Transverse colon (tissue), 4 donors: ENCODE measurements at places on chromosomes 5 and 9.

- no peak for DNase-seq
Observed at GRCh38 chr5:78008356-78008967, 232.3 kb upstream of the TBCA start.

DNA sequence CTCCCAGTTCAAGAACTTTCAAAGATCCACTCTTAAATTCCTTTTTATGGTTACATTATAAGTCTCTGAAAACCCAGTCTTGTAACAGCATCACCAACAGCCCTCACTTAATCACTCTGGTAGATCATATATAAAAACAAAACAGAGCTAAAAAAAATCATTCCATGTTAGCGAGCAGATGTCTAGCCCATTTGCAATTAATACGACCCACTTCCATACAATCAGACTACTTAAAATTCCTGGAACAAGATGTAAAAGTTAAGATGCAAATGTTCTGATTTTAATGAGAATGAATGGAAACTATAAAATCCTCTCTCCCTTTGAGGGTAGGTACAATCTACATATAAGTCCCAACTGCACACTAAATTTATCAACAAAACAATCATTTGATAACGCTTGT, 167.0 kb downstream of the MED27 start:
- no peak for DNase-seq

- peak; percentile 52 for DNase-seq
Observed at GRCh38 chr5:135553688-135554462, 18.1 kb upstream of the NEUROG1 start.

DNA sequence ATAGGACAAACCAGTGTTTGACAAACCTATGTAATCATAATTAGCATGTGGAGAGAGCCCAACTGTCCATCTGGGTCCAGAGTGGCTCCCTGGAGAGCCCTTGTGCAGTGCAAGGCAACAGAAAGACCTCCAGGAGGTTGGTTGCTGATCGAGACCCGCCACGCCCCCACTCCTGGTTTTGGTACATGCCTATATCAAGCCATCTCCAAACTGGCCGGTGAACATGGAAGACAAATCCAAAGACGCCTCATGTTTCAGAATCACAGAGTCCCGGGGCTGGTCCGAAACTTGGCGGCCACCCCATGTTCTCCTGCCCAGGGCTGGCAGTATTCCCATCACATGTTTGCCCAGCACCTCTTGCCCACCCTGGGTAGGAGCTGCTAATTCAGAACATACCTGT, 140.2 kb downstream of the PAX5 start:
- DNase-seq: no peak

DNA sequence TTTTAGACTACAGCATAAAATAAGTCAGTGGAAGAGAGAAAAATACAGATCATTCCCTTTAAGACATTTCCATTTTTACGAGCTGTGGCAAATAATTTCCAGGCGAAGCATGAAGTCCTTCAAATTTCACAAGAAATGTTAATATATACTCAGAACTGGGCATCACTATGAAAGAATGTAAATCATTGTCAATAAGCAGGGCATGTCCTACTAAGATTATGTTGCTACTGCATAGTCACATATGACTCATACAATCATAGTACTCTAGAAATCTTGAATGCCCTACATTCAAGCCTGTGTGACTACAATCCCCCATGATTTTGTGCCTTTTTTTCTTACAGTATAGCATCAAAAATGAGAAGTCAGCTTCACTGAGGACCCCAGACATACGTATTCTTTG, 485.2 kb upstream of the FTMT start:
- DNase-seq: no peak

DNA sequence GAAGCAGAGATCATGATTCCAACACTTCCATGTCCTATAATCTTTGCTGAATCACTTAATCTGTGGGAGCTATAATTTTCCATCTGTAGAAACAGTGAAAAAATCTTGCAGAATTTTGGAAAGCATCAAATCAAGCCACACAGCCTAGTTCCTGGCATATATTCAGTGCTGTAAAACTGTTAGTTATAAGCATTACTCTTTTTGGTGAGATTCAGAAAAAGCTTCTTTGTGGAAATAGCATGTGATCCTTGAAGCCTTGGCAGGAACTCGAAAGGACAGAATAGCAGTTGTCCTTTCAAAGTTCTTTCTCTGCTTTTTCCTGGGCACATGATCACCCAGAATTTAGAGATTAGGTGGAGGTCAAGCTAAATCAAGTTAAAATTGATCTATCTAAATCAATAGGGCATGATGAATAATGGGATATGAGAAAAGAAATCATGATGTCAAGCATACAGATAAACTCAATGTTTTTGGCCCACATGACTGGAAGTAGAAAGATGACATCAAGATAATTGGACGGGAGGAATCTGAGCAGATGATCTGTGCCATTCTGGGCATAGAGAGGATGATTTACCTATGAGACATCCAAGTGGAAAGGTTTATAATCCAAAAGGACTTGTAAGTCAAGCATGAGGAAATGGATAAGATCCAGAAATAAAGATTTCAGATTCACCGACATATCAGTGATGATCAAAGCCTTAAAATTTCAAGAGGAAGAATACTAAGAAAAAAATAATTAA, 73.1 kb downstream of the TMEM232 start:
- DNase-seq: no peak

DNA sequence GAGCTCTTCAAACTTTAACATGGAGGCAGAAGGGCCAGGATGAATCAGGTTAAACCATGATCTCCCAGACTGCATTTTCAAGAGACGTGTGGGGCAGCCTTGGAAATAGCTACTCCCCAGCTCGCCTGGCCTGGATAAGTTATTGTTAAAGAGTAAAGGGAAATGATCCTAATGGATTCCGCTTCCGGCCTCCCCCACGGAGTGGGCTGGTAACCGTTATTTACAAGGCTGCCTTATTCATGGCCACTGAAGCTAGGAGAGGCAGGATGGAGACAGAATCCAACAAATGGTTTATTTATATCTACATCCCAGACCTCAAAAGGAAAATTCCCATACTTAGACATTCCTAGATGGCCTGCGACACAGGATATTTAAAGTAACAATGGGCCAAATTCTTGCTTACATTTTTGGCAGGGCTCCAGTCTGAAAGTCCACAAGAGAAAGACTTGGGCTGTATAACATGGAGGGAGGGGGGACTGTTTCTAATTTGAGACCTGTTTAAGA, 27.9 kb downstream of the SPRY4 start:
- DNase-seq: no peak

GRCh38 chr5:109304309-109304708, 105.5 kb downstream of the PJA2 start:
- no peak for DNase-seq

DNA sequence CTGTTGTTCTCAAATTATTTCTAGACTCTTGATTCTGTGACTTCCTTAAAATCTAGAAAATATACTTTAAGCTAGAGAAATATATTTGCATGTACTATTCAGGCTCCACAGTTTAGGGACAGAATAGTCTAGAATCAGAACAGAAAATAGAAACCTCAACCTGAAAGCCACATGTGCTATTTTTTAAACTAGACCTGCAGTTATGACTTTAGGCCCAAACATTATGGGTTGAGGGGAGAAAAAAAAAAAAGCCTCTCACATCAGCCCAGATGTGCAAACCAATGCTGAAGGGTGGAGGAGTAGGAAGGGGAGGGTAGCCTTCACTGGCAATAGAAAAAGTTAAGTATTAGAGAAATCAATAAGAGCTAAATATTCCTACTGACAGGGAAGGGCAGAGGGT, 35.7 kb downstream of the ELL2 start:
- no peak for DNase-seq

- no peak for DNase-seq
Observed at GRCh38 chr5:62284946-62285891, 20.8 kb upstream of the KIF2A start.

DNA sequence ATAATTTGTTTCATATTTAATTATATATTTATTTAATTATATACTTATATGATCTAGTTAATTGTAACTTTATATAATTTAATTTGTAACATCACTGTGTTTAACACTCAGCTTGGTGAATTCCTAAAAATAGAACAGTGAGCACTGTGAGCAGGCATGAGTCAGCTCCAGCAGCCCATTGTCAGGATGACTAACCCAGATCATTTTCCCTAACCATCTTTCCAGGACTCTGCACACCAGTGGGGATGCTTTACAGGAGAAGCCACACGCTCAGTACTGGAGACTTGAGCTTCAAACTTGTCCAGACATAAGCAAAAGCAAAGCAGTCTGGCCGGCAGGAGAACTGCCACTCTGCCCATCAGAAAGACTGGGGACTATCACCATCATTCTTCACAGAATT, 446.2 kb upstream of the TRPC7 start:
- DNase-seq: no peak

DNA sequence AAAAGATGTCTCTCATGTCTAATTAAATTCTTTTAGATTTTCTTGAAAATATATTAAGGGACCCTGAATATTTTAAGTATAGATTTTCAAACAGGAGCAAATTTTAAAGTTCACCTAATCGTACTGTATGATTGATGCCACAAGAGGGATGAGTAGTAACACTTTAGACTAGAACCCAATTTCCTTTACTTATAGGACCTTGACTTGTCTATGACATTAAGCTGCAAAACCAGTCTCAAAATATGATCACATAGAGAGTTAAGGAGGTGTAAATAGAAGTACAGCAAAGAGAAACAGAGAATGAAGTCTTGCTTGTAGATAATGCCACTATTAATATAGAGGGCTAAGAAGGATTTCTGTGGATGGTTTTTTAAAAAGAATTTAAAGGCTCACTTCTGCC, 312.9 kb upstream of the PRR16 start:
- DNase-seq: no peak
